OCI-M1 (cell line): ENCODE measurements at places on chromosomes 3 and 15.

DNA sequence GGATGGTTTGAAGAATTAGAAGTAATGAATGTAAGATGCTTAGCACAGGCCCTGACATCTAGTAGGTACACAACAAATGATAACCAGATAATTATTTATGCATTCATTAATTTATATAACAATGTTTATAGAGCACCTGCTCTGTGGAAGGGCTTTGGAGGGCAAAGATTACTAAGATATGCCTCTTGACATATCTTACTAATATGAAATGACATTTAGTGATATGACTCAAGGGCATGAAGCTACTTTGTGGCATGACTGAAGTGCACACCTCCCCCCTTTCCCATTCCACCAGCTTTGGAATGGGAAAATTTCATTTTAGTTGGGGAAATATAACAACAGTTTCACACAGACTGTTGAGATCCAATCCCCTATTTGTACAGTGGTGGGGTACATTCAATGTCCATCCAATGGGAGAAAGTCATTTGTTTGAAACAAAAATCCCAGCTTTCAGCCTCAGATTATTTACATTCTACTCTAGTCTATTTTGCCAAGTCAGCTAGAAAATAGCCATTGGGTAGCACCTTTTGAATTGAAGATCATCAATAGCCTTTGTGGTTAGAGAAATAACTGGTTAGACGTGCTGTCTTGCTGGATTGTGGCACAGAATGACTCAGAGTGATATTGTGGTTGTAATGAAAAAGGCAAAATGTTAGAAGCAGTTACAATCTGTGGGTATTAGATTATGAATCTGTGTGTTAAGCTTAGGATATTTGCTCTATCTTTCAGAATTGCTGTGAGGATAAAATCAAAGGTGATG is 72.9 kb downstream of the MOBP start:
- DNase-seq: no peak

GRCh38 chr15:69119001-69119400 is 41.4 kb upstream of the GLCE start:
- DNase-seq: no peak

DNA sequence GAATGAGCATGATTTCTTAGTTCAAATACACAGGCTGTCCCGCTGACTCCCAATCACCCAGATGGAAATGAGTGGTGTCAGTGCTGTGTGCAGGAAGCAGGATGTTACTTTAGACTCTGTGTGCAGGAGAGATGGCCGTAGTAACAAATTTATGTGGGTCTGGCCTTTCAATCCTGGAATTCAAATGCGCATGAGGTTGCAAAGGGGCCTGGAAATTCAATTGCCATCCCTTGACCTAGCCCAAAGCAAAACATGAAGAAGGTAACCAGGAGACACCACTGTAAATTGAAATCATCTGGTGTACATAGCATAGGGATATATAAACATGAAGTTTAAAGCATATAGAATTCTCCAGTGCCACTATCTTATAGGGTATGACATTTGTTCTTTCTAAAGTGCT is 33.2 kb downstream of the GREM1 start:
- DNase-seq: no peak

GRCh38 chr15:82919231-82919886 is 33.2 kb downstream of the HOMER2 start:
- DNase-seq: no peak

GRCh38 chr3:40851836-40852235 is 327.1 kb downstream of the ZNF621 start:
- no peak for DNase-seq

GRCh38 chr3:105529456-105529855 is 162.7 kb downstream of the ALCAM start:
- DNase-seq: no peak

DNA sequence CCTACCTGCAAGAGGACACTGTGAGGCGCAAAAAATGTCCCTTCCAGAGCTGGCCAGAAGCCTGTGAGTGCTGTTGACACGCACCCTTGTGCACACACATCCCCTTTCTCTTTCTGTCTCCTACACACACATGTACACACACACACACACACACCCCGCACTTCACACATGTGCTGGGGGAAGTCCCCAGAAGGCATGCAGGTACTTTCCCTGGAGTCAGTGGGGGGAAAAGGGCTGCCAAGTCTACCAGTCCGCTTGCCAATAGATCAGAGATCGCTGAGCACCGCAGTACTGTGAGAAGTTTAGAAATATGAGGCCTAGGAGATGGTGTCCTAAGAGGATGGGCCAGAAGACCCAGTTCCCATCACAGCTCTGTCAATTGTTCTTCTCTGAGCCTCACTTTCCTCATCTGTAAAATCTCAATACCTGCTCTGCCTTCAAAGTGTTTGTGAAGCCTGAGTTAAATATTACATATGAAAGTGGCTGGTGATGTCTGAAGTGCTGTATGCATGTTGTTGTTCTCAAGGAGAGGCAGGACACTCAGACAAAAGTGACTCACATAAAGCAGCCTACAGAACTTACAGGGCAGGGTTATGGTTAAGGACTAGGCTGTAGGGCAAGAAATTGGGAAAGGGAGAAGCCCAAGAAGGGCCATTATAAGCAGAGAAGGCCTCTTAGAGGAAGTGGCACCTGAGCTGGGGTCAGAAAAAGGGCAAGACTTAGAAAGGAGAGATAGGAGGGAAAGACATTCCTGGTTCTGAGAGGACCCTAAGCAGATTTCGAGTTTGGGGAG is 6.8 kb downstream of the IL17RE start:
- DNase-seq: no peak

DNA sequence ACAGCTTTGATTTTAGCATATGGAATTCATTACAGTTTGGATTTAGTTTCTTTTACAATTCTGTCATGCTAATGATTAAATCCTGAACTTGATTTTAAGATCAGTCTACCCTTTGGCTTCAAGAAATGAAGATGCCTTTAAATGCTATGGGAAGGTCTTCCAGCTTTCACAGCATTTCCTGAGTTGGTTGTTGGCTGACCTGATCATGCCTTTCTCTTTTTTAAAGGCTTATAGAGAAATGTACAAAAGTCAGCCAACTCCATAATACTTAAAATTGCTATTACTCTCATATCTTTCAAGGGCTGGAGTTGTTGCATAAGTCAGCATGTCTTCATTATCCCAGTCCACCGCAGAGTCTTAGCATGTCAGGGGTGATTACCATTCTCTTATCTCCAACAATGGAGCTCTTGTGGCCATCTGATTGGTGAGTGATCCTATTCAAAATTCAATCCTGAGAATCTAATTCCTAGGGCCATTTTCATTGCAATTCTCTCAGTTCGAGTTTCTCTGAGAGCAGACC is 123.8 kb downstream of the GMNC start:
- DNase-seq: peak; percentile 52

- DNase-seq: no peak
Observed at GRCh38 chr15:89614164-89614563, 38.9 kb downstream of the TICRR start.

GRCh38 chr3:42189001-42189460 is 77.0 kb downstream of the CCK start:
- DNase-seq: no peak

GRCh38 chr15:99644913-99645542 is 79.2 kb downstream of the MEF2A start:
- DNase-seq: no peak

- no peak for DNase-seq
Observed at GRCh38 chr15:76293361-76293760, 17.9 kb downstream of the ETFA start.

- DNase-seq: peak; percentile 72
Observed at GRCh38 chr3:61152071-61152470, 99.2 kb downstream of the FHIT start.
